ENCODE measurements at places on chromosomes 3 and 15.

DNA sequence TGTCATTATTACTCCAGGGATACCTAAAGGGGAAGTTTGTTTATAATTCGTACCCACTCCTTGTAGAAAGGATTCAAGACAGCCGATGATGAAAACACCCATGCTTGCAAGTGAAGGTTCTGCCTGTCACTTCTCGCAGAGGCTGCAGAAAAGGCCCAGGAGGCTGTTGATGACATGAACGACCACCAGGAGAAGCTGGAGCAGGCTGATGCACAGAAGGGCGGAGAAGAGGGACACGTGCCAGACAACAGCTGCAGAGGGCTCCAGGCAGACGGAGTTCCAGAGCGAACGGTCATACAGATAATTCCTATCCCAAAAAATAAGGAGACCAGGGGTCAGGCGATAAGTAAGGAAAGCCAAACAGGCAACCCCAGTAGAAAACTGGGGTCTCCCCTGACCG is 5.7 kb upstream of the DYNLT2B start:
- DNase-seq: peak; percentile 35

- no peak for DNase-seq
These were observed 78.8 kb upstream of the SLC6A6 start for GRCh38 chr3:14323401-14324223.

- no peak for DNase-seq
These were observed 294.3 kb upstream of the GBE1 start for GRCh38 chr3:82055792-82056191.

- DNase-seq: no peak
These were observed 7.6 kb downstream of the SHF start for GRCh38 chr15:45180201-45180600.
